ENCODE measurements at places on chromosomes 16 and 17.

- DNase-seq = peak; percentile 22
Measured at GRCh38 chr17:48492401-48493298, 38.2 kb downstream of the HOXB1 start.

DNA sequence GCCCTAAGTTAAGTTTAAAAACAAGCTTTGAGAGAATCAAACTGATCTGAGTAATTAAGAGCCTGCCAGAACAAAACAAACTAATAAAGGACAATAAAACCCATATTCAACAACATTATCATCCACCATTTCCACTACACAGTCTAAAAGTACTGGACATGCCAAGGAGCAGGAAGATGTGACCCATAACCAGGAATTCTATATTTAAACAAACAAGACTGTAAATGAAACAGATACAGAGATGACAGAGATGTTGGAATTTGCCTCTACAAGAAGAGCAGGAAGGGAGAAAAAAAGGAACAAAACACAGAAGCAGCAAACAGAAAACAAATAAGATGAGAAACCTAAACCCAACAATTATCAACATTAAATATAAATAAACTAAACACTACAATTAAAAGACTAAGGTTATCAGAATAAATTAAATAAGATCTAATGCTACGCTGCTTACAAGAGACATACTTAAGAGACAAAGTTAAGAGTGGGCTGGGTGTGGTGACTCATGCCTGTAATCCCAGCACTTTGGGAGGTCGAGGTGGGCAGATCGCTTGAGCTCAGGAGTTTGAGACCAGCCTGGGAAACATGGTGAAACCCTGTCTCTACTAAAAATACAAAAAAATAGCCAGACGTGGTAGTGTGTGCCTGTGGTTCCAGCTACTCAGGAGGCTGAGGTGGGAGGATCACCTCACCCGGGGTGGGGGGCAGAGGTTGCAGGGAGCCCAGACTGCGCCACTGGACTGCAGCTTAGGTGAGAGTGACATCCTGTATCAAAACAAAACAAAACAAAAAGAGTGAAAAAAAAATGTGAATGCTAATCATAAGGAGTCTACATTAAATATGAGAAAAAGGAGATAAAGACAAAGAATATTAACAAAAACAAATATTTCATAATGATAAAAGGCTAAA, 50.6 kb downstream of the CREBBP start:
- no peak for DNase-seq

DNA sequence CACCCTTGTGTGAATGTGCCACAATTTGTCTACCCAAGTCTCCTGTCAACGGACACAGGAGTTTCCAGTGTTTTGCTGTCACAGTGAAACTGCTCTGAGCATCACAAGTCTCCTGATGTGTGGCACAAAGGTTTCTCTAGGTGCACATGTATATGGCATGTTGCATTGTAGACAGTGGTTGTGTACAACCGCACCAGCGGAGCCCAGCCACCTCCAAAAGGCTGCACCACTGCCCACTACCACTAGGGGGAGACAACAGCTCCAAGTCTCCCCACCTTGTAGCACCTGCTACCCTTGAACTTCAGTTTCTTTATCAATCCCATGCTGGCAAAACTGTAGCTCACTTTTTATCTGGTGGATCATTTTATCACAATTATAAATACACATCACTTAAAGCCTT, 95.5 kb upstream of the ZNF469 start:
- no peak for DNase-seq

- DNase-seq = no peak
Measured at GRCh38 chr17:59829217-59830006, 63.3 kb downstream of the TUBD1 start.

GRCh38 chr17:58577696-58578095, 63.3 kb upstream of the MTMR4 start:
- DNase-seq = peak; percentile 28

DNA sequence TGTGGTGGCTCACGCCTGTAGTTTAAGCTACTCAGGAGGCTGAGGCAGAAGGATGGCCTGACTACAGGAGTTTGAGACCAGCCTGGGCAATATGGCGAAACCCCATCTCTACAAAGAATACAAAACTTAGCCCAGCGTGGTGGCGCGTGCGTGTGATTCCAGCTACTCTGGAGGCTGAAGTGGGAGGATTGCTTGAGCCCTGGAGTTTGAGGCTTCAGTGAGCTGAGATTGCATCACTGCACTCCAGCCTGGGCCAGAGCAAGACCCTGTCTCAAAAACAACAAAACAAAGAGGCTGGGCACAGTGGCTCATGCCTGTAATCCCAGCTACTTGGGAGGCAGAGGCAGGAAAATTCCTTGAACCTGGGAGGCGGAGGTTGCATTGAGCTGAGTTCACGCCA, 7.0 kb upstream of the CSNK1D start:
- no peak for DNase-seq

DNA sequence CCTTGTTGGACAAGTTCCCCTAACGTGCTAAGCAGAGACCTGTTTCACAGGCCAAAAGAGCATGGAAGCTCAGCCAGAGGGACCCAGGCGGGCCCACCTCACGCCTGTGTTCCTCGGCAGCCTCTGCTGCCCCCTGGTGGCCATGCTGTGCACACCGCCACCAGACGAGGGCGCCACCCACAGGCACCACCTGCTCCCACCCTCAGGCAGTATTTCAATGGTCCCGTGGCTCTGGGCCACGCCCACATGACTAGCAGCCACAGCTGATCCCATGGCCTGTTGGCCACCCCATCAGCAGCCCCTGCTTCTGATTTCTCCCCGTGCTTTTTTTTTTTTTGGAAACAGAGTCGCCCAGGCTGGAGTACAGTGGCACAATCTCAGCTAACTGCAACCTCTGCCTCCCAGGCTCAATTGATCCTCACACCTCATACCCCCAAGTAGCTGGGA, 18.9 kb downstream of the MPG start:
- peak; percentile 76 for DNase-seq

- no peak for DNase-seq
Measured at GRCh38 chr16:55035956-55036355, 105.3 kb downstream of the IRX5 start.

- DNase-seq = no peak
Measured at GRCh38 chr16:3576211-3576610, 992 bp downstream of the NLRC3 start.

- no peak for DNase-seq
Measured at GRCh38 chr17:33330877-33331276, 37.8 kb upstream of the ASIC2 start.

DNA sequence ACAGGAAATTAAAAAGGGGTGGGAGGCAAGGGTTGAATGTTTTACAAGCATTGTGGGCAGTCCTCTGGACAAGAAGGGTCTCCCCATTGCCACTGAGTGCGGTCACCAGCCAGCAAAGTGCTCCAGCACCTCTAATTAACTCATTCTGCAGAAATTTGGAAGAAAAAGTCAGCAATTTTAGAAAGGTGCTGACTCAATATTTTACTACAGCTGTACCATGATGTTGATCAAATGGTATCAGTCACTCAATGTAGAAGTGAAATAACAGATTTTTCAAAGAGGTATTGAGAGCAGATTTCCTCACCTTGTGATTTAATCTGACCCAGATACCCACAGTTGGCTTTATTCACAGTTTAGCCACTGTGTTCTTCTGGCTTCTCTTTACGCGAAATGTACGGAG, 96.7 kb downstream of the PMP22 start:
- no peak for DNase-seq

DNA sequence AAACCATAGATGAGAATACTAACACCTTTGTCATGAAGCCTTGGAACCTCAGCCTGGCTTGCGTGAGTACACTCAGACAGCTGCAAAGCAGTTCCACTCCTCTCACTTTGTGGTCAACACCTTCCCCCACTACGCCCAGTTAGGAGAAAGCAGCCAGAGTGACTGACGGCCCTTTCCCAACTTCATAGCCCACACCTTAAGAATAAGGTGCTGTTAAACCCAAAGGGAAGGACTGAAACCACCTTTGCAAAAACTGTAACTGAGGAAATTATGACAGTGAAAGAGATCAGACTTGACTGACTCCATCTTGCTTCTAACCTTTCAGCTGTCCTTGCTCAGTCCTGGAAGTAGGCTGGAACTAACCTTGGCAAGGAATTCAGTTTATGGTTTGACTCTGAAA, 13.7 kb downstream of the N4BP1 start:
- no peak for DNase-seq

GRCh38 chr16:27347930-27348685, 34.3 kb downstream of the IL4R start:
- DNase-seq = no peak

DNA sequence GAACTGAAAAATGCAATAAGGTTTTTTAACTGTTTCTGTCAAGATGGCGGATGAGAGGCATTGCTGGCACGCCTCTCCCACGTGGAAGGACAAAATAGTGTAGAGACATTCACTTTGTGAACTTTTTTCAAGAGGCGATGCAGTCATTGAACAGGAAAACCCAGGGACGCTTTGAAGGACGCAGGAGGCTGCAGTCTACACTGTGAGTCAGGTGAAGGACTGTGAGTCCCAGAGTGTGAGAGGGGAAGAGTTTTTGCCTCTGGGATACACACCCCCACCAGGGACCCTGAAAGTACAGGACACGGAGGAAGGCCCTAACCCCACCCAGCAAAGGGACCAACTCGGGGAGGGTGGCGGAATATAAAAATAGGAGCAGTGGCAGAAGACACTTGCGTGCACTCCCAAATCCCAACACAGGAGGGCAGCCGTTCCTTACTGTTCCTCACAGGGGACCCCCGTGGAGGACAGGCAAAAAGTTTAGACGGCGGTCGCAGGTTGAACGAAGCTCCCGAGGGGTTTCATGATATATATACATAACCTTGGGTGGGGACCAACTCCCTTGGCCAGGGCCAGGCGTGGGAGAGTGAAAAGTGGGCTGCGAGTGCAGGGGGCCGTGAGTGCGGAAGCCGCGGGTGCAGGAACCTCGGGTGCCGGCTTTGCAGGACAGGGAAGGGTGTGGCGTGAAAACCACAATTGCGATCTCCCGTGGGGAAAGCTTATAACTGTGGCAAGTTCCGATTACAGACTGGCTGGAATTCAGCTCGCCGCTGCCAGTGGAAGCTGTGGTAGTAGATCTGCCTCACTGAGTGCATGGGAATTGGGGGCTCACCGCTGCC, 82.0 kb upstream of the ALOX12 start:
- peak; percentile 62 for DNase-seq

Measured in activated CD8-positive, alpha-beta memory T cell treated with anti-CD3 and anti-CD28 coated beads for 4 hours (primary cell).